ENCODE measurements at places on chromosomes 5 and 9.
A peak's percentile ranks its signal among the peaks of the same experiment; 100 is the strongest.

- no peak for DNase-seq
These were observed 651.8 kb downstream of the KIF4B start for GRCh38 chr5:155665361-155665760.

GRCh38 chr5:55070968-55071367 is 31.5 kb upstream of the GZMA start:
- DNase-seq = no peak

- no peak for DNase-seq
These were observed 507.3 kb downstream of the ISL1 start for GRCh38 chr5:51890435-51891116.

DNA sequence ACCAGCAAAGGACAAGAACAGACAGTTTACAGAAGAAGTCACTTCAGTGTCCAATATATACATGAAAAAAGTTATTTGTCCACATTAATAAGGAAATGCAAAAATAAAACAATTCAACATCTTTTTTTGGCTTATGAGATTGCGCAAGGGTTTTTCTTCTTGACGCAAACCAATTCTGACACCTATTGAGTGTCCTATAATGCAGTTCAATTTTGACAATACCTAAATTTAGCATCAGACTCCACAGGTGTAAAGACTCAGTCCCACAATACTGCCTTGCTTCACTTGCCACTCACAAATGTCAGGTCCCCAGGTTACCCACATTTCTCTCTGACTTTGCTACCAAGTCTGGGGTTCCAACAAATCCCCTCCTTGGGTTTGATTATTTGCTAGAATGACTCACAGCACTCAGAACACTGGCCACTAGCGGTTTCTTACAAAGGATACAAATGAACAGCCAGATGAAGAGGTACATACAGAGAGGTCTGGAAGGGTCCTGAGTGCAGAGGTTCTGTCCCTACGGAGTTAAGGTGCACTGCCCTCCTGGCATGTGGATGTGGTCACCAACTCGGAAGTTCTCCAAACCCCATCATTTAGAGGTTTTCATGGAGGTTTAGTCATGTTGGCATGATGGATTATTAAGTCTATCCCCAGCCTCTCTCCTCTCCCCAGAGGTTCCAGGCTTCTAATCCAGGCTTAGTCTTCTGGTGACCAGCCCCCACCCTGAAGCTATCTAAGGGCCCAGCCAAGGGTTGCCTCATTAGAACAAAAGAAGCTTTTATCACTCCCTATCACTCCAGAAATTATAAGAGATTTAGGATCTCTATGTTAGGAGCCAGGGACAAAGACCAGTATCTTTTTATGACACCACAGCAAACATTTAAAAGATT is 27.0 kb upstream of the SLC22A5 start:
- DNase-seq = no peak

DNA sequence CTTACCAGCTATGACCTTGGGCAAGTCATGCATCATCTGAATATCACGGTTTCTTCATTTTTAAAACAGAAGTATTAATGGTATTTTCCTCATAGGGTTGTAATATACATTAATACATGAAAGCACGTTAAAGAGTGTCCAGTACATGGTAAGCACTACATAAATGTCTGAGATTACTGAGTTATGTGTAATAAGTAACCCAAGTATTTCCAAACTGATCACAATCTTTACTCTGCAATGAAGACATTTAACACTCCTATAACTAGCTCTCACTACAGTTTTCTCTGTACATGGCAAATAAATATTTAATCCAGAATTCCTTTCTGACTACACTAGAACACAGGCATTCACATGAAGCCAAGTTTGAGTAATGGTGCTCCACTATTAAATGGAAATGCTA is 4.0 kb downstream of the GLDC start:
- DNase-seq = no peak

- no peak for DNase-seq
These were observed 17.3 kb downstream of the RIOK2 start for GRCh38 chr5:97165726-97166125.

- peak; percentile 38 for DNase-seq
These were observed 37.4 kb downstream of the CSNK1G3 start for GRCh38 chr5:123549256-123549904.

DNA sequence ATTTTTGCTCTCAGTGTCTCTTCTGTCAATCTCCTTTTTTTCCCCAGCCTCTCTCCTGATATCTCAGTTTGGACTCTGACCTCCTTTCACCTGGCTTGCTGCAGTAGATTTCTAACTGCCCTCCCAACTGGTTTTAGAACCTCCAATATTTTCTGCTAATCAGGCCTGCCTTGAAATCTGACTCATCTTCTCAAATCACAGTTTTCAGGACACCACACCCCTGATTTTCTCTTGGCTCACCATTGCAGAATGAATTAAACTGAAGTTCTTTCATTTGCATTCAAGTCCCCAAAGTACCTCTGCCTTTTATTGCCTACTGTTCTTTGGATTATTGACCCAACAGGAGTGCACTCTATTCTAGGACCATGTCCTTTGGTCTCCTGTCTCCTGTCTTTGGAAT is 310.4 kb upstream of the TRPC7 start:
- no peak for DNase-seq

DNA sequence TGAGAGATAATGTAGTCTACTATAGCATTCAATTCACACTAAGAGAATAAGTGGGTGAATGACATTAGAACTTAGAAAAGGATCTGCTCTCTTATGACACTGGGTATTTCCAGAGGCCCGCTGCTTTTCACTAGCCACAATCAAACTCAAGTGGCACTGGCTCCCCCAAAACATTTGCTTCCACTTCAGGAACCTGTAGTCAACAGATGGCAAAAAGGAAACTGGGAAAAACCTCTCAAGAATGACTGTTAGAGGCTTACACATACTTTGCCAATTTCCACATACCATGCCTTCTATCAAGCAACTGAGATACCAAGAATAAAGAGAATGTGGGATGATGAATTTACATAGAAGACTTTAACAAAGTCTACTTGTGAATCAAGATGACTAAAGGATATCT is 11.2 kb downstream of the POC5 start:
- DNase-seq = no peak

GRCh38 chr5:10391130-10391529 is 37.6 kb downstream of the MARCHF6 start:
- no peak for DNase-seq

DNA sequence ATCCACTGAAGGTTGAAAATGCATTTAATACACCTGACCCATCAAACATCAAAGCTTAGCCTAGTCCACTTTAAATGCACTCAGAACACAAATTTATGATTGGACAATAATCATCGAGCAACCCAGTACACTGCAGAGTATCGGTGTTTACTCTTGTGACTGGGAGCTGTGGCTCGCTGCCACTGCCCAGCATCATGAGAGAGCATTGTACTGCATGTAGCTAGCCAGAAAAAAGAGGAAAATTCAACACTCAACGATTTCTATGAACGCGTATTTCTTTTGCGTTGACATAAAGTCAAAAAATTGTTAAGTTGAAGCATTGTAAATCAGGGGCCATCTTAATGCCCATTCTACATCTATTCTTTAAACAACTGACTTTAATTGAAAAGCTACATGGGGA is 95.1 kb upstream of the CD180 start:
- DNase-seq = no peak

DNA sequence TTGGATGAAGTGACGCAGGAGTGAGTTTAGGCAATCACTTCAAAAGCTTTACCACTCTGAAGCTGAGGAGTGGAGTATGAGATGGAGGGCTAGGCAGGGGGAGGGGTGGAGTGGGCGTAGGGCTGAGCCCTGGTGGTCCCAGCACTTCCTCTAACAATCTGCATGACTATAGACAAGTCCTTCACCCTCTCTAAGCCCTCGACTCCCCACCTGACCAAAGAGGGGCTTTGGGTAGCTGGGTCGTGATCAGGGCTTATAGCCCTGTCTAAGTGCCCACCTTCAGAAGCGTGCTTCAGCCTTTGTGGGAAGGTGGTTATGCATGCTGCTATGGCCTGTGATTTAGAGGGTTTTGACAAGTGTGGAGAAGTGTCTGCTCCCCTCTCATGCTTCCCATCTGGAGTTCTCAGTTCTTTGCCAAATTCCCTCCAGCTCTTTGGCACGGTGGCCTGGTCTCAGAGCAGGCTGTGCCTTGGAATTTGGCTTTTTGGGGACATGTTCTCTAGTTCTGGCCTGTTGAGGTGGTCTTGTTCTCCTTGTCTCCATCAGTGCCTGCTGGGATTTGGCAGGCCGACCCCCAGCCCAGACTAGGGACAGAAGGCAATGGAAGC is 53.0 kb downstream of the ACTBL2 start:
- no peak for DNase-seq

GRCh38 chr5:58201922-58202648 is 257.8 kb downstream of the PLK2 start:
- DNase-seq = no peak

GRCh38 chr5:167725264-167725663 is 566.2 kb upstream of the WWC1 start:
- DNase-seq = no peak

- DNase-seq = no peak
These were observed at the start of gene SH3TC2 for GRCh38 chr5:149063017-149063687. TSS of gene SH3TC2 (minus strand) at chr5:149063062. CDS start at chr5:149063022, 40 bp downstream.

DNA sequence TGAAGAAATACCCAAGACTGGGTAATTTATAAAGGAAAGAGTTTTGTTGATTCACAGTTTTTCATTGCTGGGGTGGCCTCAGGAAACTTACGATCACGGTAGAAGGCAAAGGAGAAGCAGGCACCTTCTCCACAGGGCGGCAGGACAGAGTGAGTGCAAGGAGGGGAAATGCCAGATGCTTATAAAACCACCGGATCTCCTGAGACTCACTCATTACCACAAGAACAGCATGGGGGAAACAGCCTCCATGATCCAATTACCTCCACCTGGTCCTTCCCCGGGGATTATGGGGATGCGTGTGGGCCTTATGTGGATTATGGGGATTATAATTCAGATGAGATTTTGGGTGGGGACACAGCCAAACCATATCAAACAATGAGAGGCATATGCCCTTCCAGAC is 18.5 kb upstream of the RORB start:
- no peak for DNase-seq

All from GM20000 (cell line).